CD4-positive, alpha-beta T cell treated with Interleukin-21 for 1 hour (primary cell): ENCODE measurements at places on chromosomes 13 and 19.
A peak's percentile ranks its signal among the peaks of the same experiment; 100 is the strongest.

DNA sequence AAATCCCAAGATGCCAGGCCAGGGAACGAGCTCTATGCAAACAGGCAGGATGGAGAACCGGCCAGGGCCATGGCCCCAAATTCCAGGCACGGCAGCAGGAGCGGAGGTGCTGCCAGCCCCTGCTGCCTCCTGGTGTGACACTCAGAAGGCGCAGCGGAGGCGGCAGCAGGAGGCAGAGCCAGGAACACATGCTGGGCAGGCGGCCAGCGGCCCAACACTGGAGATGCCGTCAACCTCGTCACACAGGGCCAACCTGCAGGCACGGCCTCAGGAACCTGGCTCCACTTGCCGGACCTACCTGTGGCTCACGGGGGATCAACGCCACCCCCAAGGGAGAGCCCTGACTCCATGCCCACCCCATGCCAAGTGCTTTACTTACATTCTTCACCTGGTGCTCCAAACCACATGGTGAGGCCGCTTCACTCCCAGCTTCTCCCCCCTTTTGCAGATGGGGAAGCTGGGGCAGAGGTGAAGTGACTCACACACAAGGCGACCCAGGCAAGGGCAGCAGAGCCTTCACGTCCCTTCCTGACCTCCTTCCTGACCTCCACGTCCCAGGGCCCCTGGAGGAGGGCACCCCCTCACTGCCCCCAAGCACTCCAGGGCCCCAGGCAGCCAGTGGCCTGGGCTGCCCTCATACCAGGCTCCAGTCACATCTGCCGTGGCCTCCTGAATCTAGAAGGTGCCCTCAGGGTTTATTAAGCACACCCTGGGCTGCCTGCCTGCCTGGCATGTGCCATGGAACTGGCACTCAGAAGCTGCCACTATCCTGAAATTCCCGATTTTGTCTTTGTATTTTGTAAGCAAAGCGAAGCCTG is 43.5 kb downstream of the GGACT start:
- DNase-seq, result no peak

DNA sequence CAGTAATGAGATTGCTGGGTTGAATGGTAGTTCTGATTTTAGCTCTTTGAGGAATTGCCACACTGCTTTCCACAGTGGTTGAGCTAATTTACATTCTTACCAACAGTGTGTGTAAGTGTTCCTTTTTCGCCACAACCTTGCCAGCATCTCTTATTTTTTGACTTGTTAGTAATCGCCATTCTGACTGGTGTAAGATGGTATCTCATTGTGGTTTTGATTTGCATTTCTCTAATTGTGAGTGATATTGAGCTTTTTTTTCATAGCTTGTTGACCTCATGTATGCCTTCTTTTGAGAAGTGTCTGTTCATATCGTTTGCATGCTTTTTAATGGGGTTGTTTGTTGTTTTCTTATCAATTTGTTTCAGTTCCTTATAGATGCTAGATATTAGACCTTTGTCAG is 245.0 kb downstream of the MTUS2 start:
- no peak for DNase-seq

DNA sequence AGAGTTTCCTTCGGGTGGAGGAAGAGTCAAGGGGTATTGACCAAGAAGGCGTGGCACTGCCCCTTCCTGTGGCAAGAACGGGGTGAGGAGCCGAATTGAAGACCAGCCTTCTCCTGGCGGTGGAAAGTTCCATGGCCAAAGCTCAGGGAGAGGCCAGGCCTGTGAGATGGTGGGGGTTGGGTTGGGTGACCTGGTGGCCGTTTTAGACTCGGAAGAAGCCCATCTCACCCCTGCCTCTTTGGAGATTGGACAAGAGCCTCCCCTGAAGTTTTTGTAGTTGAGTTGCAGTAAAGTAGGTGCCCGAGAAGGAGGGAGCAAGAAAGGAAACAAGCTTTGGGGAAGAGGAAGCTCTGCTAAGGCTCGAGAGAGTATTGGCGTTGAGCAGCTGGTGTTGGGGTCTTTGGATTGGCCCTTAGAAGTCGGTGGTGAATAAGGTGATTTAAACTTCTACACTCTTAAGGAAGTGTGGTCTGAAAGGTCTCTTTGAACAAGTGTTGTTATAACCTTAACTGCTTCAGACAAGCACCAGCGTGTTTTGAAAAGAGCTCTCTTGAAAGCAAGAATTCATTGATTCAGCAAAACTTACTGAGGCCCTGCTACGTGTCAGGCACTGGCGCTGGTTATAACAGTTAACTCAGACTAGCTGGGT is 964 bp downstream of the SPINT2 start:
- DNase-seq, result no peak

DNA sequence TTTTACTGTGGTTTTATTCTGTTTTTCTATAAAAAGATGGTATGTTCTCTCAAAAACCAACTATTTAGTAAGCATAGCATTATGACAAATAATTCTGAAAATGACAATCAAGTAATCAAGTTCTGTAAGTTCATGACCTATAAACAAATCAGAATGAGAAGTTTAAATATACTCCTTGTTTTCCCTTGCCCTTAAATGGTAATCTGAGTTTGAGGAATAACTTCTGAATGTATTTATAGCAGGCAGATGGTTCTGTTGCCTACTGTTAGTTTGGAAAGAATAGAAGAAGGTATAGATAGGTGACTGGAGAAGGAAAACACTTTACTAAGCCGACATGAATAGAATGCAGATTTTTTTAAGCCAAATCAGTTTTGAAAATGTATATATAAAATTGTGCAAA is 63.9 kb downstream of the POSTN start:
- DNase-seq, result no peak

- peak; percentile 60 for DNase-seq
Measured at GRCh38 chr13:40494946-40495620, 171.4 kb downstream of the FOXO1 start.

- no peak for DNase-seq
Measured at GRCh38 chr13:111895896-111896821, 170.8 kb upstream of the SOX1 start.

DNA sequence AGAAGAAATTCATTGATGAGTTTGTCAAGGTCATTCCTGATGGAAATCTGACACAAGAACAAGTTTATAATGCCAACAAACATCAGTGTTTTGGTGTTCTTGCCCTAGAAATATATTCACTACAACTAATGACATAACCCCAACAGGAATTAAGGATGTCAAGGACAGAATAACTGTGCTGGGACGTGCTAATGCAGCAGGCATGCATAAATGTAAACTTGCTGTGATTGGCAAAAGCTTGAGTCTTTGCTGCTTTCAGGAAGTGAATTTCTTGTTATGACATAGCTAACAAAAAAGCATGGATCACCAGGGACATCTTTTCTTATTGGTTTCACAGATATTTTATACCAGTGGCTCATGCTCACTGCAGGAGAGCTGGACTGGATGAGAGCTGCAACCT is 144.6 kb downstream of the KCTD12 start:
- no peak for DNase-seq

DNA sequence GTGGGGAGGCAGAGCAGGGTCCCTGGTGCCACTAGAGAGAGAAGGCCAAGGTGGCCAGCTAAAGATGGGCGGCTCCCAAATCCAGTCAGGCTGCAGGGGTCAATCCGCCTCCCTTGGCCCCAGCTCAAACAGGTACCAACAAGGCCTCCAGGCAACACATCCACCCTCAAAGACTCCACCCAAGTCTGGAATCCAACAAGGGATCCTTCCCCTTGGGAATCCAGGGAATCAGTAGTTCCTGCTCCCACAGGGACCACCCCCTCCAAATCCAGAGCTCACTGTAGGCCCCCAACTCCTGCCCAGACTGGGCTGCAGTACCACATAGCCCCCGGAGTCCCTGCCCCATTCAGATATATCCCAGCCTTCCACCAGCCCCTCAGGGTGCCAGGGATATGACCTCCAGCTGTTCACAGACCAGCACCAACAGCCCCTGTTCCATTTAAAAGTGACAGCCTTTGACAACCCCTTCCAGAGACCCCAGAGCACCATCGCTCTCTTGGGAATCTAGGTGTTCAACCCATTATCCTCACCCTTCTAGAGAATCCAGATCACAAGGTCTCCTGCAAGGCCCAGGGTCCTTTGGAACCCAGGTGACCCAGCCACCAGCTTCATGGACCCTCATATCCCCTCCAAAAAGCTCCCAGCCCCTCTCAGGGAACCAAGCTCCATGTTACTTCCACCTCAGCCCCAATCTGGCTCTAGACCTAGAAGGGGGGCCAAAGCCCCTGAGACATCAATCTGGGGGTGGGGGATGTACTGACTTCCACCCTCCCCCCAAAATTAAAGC is 3.2 kb downstream of the ERF start:
- DNase-seq, result peak; percentile 23

DNA sequence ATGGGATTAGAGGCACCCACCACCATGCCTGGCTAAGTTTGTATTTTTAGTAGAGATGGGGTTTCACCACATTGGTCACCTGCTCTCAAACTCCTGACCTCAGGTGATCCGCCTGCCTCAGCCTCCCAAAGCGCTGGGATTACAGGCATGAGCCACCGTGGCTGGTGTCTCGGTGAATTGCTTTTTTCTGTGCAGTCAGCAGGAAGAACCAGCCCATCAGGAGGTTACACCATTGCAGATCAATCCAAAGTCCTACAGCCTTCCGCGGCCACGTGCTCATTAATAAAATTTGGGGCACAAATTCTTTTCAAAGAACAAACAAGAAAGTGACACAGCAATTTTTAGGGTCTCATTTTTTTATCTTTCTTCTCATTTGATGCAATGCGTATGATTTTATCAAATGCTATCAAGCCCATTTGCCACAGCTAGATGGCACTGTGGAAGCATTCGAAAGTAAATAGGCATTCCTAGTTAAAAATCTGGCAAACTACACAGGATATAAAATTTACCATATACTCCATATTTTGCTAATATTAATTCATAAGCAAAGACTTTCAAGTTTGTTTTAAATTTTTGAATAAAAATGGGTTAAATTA is 54.4 kb upstream of the ZNF835 start:
- no peak for DNase-seq

- DNase-seq, result no peak
Measured at GRCh38 chr19:27905074-27905473, 1307.9 kb downstream of the UQCRFS1 start.
